GM23248 (cell line): ENCODE measurements at places on chromosomes 5 and 9. TPM values are rescaled to one million over a fixed set of nuclear protein-coding genes. Genes with fewer than 3 reads are reported as not detected.

GRCh38 chr5:124132843-124133242, 613.6 kb downstream of the ZNF608 start:
- peaks cover 6% of the 10 kb centered on the region; the same call in 1 of the 2 replicates for H3K27me3 ChIP-seq
- DNase-seq = no peak
- H3K4me3 ChIP-seq = no peak overlapping the region
- H3K4me1 ChIP-seq = no peaks in the 10 kb centered on the region

Gene RANBP17
- 2.3 and 3.7 TPM in 2 replicates for polyA plus RNA-seq

Gene TGFBI
- 7,159 and 7,358 TPM in 2 replicates for polyA plus RNA-seq

Gene ENG
- 226 and 232 TPM in 2 replicates for polyA plus RNA-seq

- H3K4me3 ChIP-seq = no peak overlapping the region
- peaks cover 14% of the 10 kb centered on the region; the same call in 1 of the 2 replicates for H3K36me3 ChIP-seq
- H3K27ac ChIP-seq = no peak overlapping the region
- no peaks in the 10 kb centered on the region for H3K27me3 ChIP-seq
- H3K4me1 ChIP-seq = peaks cover 13% of the 10 kb centered on the region
These were observed 12.9 kb downstream of the ZNF618 start for GRCh38 chr9:113888976-113889375.

Gene CAMK2A
- polyA plus RNA-seq = not detected in 2 replicates

Gene GADD45G
- 1.0 and 1.2 TPM in 2 replicates for polyA plus RNA-seq

- no peak overlapping the region for H3K4me3 ChIP-seq
- no peak overlapping the region for H3K27ac ChIP-seq
- DNase-seq = no peak
- no peaks in the 10 kb centered on the region for H3K36me3 ChIP-seq
- H3K27me3 ChIP-seq = peaks cover 15% of the 10 kb centered on the region; the same call in 1 of the 2 replicates
These were observed 15.9 kb upstream of the ADAMTS16 start for GRCh38 chr5:5124231-5124630.

DNA sequence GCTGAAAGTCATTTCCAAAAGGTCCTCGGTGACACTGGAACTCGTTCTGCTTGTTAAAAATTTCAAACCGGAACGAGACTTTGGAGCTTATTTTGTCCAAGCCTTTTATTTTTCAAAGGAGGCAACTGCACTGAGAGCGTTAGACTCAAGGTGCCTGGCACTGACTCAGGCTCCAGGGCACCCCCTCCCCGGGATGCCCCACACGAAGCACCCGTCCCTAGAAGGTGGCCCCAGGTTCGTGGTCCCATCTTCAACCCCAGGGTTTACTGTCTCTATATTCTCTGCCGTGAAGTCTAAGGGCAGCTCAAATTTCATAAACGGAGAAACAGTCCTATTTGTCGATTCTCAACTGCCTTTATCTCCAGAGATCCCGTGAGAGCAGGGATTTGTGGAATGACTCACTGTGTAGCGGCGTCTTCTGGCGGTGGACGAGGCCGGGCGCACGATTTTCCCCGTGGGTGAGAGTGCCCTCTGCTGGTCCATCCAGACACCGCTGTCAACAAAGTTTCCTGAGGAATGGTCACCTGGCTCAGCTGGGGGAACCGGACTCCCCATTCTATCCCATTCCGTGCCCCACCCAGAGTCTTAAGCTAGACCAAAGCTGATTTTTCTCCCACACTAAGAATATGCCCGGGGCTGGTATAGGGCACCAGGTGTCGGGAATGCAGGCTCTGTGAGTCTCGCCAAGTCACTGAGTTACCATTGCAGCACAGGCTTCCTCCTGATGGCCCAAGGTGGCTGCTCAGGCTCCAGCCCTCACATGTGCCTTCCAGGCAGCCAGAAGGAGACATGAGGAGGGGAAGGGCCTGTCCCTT, 27.1 kb upstream of the SLC6A19 start:
- H3K27me3 ChIP-seq = no peaks in the 10 kb centered on the region
- DNase-seq = peak; percentile 93
- no peaks in the 10 kb centered on the region for H3K36me3 ChIP-seq
- no peak overlapping the region for H3K27ac ChIP-seq
- H3K4me3 ChIP-seq = peak overlapping the region; percentile 55
- H3K4me1 ChIP-seq = peaks cover 3% of the 10 kb centered on the region; the same call in 1 of the 2 replicates

Gene NMUR2
- polyA plus RNA-seq = not detected in 2 replicates

- peak overlapping the region; percentile 66 for H3K4me3 ChIP-seq
- DNase-seq = peak; percentile 88
- H3K27me3 ChIP-seq = peaks cover 4% of the 10 kb centered on the region
- no peak overlapping the region for H3K27ac ChIP-seq
- no peaks in the 10 kb centered on the region for H3K36me3 ChIP-seq
These were observed 44.6 kb downstream of the STC2 start for GRCh38 chr5:173283318-173284288.

Gene IL4
- 0.34 TPM in 1 of 2 replicates, not detected in the other for polyA plus RNA-seq

GRCh38 chr5:176653401-176654385, 6.4 kb downstream of the TSPAN17 start:
- H3K27me3 ChIP-seq = no peaks in the 10 kb centered on the region
- DNase-seq = peak; percentile 73
- H3K4me1 ChIP-seq = peaks cover 14% of the 10 kb centered on the region

DNA sequence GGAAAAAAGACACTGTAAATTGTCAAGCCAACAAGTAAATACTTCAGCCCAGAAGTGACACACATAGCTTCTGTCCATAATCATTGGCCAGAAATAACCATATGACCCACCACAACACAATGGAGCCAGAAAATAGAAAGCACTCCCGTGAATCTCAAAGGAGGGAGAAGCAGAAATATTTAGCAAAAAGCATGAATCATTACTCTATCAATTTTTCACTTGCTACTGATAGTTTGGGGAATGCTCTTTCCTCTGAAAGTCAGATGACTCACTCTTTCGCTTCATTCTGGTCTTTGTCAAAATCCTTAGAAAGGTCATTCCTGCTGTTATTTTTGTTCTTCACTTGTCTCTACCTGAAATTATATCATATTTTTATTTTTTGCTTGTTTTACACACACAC, 312.6 kb downstream of the TMEM232 start:
- H3K4me3 ChIP-seq = no peak overlapping the region
- peaks cover 29% of the 10 kb centered on the region for H3K4me1 ChIP-seq
- DNase-seq = peak; percentile 50
- H3K27me3 ChIP-seq = no peaks in the 10 kb centered on the region
- H3K27ac ChIP-seq = no peak overlapping the region

Gene RNF180
- 0.04 and 0.10 TPM in 2 replicates for polyA plus RNA-seq

DNA sequence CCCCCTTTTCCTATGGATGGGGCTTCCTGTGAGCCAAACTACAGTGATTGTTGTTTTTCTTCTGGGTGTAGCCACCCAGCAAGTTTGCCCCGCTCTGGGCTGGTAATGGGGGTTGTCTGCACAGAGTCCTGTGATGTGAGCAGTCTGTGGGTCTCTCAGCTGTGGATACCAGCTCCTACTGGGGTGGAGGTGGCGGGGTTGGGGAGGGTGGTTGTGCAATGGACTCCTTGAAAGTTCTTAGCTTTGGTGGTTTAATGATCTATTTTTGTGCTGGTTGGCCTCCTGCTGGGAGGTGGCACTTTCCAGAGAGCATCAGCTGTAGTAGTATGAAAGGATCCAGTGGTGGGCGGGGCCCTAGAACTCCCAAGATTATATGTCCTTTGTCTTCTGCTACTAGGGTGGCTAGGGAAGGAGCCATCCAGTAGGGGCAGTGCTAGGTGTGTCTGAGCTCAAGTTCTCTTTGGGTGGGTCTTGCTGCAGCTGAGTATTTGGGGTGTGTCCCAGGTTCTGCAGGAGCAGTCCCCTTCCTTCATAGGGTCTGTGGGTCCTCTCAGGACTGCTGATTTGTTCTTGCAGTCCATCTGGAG, 275.6 kb upstream of the PAPPA start:
- no peak for DNase-seq
- H3K27me3 ChIP-seq = no peaks in the 10 kb centered on the region
- no peak overlapping the region for H3K27ac ChIP-seq
- 0 out of 2 replicates have a peak, but pooled peaks cover 3% of the 10 kb centered on the region for H3K4me1 ChIP-seq

- H3K27ac ChIP-seq = no peak overlapping the region
- no peak overlapping the region for H3K4me3 ChIP-seq
- no peaks in the 10 kb centered on the region for H3K36me3 ChIP-seq
- no peaks in the 10 kb centered on the region for H3K4me1 ChIP-seq
- no peak for DNase-seq
- no peaks in the 10 kb centered on the region for H3K27me3 ChIP-seq
These were observed 34.6 kb downstream of the ZCCHC9 start for GRCh38 chr5:81335946-81336345.

Gene NDUFAF2
- 67.0 and 71.5 TPM in 2 replicates for polyA plus RNA-seq

- H3K36me3 ChIP-seq = no peaks in the 10 kb centered on the region
- no peaks in the 10 kb centered on the region for H3K27me3 ChIP-seq
- peak overlapping the region; percentile 51 for H3K27ac ChIP-seq
- peak; percentile 88 for DNase-seq
- H3K4me3 ChIP-seq = no peak overlapping the region
- H3K4me1 ChIP-seq = peaks cover 16% of the 10 kb centered on the region
These were observed 14.6 kb upstream of the BNC2 start for GRCh38 chr9:16884952-16885513.

GRCh38 chr9:115104908-115105307, 13.0 kb downstream of the TNC start:
- no peaks in the 10 kb centered on the region for H3K27me3 ChIP-seq
- H3K4me3 ChIP-seq = peak overlapping the region; percentile 7
- DNase-seq = peak; percentile 71
- peak overlapping the region; percentile 60 for H3K27ac ChIP-seq
- H3K4me1 ChIP-seq = peaks cover 57% of the 10 kb centered on the region

Gene KIF20A
- 26.0 and 28.2 TPM in 2 replicates for polyA plus RNA-seq

GRCh38 chr9:72485821-72486593, 35.4 kb upstream of the TMC1 start:
- 0 out of 2 replicates have a peak, but pooled peaks cover 3% of the 10 kb centered on the region for H3K4me1 ChIP-seq
- H3K36me3 ChIP-seq = no peaks in the 10 kb centered on the region
- no peak overlapping the region for H3K27ac ChIP-seq

Gene GRXCR2
- polyA plus RNA-seq = not detected in 2 replicates

DNA sequence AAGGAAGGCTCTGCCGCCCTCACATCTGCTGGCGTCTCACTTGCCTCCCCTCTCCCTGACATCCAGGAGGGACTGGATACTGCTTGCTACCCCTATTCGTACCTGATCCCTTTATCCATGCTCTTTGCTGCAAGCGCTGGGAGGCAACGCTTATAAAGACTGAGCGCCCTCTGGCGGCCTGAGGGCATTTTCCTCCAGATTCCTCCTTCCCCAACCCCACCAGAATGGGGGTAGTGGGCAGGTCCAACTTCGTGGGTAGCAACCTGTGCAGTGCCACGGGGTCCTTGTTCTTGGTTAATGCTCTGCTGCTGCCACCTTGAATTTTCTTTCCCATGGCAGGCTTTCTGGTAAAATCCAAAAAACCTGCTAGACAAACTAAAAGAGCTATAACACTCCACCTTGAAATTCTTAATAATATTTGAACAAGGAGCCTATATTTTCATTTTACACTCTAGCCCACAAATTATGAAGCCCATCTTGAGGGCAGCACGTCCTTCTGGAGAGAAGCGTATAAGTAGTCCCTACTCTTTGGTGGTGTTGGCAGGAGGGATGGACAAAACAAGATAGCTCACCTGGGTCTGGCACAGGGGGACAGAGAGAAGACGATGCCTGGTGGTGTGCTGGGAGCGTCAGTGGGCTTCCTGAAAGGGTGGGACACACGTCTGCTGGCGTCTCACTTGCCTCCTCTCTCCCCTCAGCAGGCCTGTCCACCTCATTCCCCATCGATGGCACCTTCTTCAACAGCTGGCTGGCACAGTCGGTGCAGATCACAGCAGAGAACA, 52.5 kb downstream of the JADE2 start:
- no peaks in the 10 kb centered on the region for H3K27me3 ChIP-seq
- no peaks in the 10 kb centered on the region for H3K4me1 ChIP-seq
- DNase-seq = peak; percentile 91
- H3K36me3 ChIP-seq = peaks cover 8% of the 10 kb centered on the region
- 0 out of 2 replicates have a peak overlapping the region, but pooled peaks have one; percentile 34 for H3K27ac ChIP-seq

- 0 out of 2 replicates have a peak, but pooled peaks cover 3% of the 10 kb centered on the region for H3K36me3 ChIP-seq
- H3K4me3 ChIP-seq = no peak overlapping the region
- no peak overlapping the region for H3K27ac ChIP-seq
- DNase-seq = no peak
- H3K27me3 ChIP-seq = no peaks in the 10 kb centered on the region
These were observed 17.5 kb downstream of the SPOCK1 start for GRCh38 chr5:137481596-137481995.

GRCh38 chr9:95729669-95730368, 145.7 kb upstream of the ERCC6L2 start:
- no peak for DNase-seq
- H3K4me1 ChIP-seq = no peaks in the 10 kb centered on the region
- peaks cover 9% of the 10 kb centered on the region; the same call in 1 of the 2 replicates for H3K27me3 ChIP-seq
- no peak overlapping the region for H3K27ac ChIP-seq

DNA sequence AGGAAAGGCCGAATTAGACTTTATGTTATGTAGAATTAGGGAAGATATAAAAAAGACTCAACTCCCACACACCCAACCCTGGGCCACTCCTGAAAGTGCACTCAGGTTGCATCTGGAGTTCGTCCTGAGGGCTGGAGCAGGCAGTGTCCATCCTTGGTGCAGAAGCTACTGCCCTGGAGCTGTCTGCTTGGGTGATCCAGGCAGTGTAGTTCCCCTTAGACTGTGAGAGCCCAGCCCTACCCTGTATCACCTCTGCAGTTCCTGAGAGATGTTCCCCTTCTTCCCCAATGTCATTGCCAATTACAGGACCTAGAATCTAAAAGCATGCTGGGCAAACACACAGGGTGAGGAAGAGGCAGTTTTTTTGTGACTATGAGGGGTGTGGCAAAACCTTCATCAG, 368.3 kb upstream of the ST8SIA4 start:
- no peak for DNase-seq
- no peak overlapping the region for H3K4me3 ChIP-seq
- H3K4me1 ChIP-seq = no peaks in the 10 kb centered on the region
- no peaks in the 10 kb centered on the region for H3K27me3 ChIP-seq
- no peaks in the 10 kb centered on the region for H3K36me3 ChIP-seq

GRCh38 chr9:96392263-96392662, 8.8 kb upstream of the SLC35D2 start:
- no peaks in the 10 kb centered on the region for H3K36me3 ChIP-seq
- H3K27me3 ChIP-seq = no peaks in the 10 kb centered on the region
- no peak for DNase-seq

Gene CCDC192
- polyA plus RNA-seq = 0.30 and 0.40 TPM in 2 replicates

Gene INSYN2B
- 10.1 and 10.6 TPM in 2 replicates for polyA plus RNA-seq

DNA sequence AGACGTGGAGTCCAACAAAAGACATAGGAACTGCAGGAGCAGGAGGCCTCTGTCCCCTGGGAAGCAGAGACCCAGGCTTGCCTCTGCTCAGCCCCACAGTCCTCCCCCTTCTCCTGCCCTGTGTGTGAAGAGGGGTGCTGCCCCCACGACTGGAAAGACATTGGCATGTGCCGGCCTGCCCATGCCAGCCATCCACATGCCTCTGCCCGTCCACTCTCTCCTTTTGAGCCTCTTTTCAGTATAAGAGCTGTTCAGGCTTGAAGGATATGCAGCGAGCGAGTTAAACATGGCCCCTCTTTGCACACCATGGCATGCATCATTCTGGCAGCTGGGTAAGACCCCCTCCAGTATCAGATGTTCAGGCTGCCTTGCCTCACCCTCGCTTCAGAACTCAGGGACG, 159.7 kb upstream of the OTULINL start:
- DNase-seq = no peak
- no peak overlapping the region for H3K4me3 ChIP-seq
- H3K27ac ChIP-seq = no peak overlapping the region
- peaks cover 21% of the 10 kb centered on the region for H3K4me1 ChIP-seq
- peaks cover 67% of the 10 kb centered on the region for H3K36me3 ChIP-seq
- H3K27me3 ChIP-seq = no peaks in the 10 kb centered on the region

GRCh38 chr5:61575103-61575502, 243.0 kb downstream of the ZSWIM6 start:
- no peak overlapping the region for H3K27ac ChIP-seq
- DNase-seq = peak; percentile 69
- H3K27me3 ChIP-seq = no peaks in the 10 kb centered on the region
- H3K36me3 ChIP-seq = no peaks in the 10 kb centered on the region
- no peak overlapping the region for H3K4me3 ChIP-seq
